ENCODE measurements at places on chromosomes 2 and 18. TPM values are rescaled to one million over a fixed set of nuclear protein-coding genes. Genes with fewer than 3 reads are reported as not detected.

The UPP2 gene
- total RNA-seq = not detected

The TOGARAM2 gene
- 0.82 TPM for total RNA-seq

- DNase-seq = no peak
These were observed 40.9 kb downstream of the PDK1 start for GRCh38 chr2:172596776-172597175.

- DNase-seq = peak; percentile 98
These were observed 1.8 kb downstream of the RTKN start for GRCh38 chr2:74439803-74440377.

All from tongue (tissue), 3 donors.